ENCODE measurements at places on chromosomes 1 and 21. TPM values are rescaled to one million over a fixed set of nuclear protein-coding genes. Genes with fewer than 3 reads are reported as not detected.

DNA sequence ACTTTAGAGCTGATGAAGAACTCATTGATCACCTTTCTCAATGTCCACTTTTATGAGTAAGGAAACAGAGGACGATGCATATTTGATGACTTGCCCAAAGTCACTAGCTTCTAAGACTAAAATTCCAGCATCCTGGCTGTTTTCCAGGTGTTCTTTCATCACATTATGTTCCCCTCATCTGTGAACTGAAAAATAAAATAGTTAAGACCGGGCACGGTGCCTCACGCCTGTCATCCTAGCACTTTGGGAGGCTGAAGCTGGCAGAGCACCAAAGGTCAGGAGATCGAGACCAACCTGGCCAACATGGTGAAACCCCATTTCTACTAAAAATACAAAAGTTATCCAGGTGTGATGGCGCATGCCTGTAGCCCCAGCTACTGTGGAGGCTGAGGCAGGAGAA, 297.5 kb downstream of the DUSP10 start:
- DNase-seq = peak; percentile 25

GRCh38 chr1:162908236-162908635, 47.3 kb upstream of the CCDC190 start:
- DNase-seq = no peak

GRCh38 chr1:17119773-17120480, 676 bp upstream of the PADI2 start:
- no peak for DNase-seq

GRCh38 chr1:196399713-196400112, 208.5 kb downstream of the KCNT2 start:
- DNase-seq = no peak

DNA sequence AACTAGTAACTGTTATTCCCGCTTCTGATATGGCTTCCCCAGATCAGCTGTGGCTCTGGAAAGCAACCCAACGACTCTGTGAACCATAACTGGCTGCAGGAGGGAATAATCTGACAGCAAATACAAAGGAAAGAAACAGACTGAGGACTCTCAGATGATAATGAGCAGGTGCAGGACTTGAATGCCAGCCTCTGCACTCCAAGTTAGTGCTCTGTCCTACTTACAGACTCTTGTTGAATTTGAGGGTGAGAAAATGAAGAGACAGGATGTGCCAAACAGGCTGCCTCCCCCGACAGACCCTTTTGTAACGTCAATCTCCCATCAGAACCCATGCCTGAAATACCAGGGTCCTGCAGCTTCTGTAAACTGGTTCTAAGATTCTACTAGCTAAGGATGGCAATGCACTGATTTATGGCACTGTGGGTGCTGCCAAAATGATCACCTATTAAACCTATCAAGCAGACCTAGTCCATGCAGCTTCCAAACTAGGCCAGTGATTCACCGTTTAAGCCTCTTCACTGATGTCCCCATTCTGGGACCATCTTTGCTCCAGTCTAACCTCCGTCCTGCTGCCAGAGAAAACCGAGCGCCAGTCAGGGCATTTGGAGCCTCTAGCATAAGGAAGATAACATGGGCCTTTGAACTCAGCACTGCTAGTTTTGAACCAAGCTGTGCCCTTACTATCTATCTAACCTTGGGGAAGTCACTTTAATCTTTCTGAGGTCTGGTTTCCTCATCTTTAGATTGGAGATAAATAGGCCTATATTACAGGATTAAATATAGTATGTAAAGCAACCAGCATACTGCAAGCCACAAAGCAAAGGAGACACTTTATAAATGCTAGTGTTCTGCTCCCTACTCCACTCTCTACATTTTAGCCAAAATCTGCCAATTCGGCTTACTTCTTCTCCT, 4.8 kb downstream of the MKNK1 start:
- DNase-seq = no peak

SDF4 gene
- total RNA-seq = 127 TPM

PLCH2 gene
- 0.17 TPM for total RNA-seq

All from fibroblast of lung (primary cell).